Stimulated activated CD8-positive, alpha-beta memory T cell treated with anti-CD3 and anti-CD28 coated beads, Interleukin-7, amount 100 ng/mL, for 1 hour (primary cell): ENCODE measurements at places on chromosomes 3 and 15.
A peak's percentile ranks its signal among the peaks of the same experiment; 100 is the strongest.

- DNase-seq, result no peak
These were observed 50.8 kb upstream of the XRN1 start for GRCh38 chr3:142498397-142499180.

DNA sequence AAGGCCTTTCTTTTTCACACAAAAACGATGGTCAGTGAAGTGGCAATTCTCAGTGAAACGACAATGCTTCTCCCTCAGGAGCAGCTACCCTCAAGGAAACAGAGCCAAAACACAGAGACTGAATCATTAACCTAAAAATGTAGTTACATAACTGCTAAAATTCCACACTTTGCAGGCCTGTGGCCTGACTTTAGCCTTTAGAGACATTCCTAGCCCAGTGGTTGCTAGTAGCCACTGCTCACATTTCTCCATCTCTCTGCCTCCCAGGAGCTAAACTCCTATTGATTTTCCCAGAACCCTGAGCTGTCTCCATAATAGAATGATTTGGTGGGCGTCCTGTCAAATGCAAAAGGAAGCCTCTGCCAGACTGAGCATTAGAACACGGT lies 630.1 kb upstream of the KCNMB2 start:
- DNase-seq, result no peak

DNA sequence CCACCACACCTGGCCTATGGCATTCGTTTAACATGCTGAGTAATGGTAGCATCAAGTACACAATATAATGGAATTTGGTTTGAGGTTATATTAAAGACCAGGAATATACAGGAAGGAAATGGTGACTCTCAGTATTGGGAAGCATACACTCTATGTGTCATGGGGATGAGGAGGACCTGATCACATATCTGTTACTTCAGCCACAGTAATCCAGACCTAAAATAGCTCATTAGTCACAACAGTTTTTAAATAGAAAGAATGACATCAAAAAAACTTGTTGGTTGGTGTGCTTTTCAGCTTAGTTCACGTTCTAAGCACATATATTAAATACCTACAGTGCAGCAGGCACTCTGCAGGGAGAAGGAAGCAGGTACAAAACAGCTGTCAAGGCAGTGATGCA lies 52.5 kb upstream of the ATP2C1 start:
- DNase-seq, result no peak

- DNase-seq, result no peak
These were observed 50.4 kb downstream of the IL12A start for GRCh38 chr3:160038862-160039562.

GRCh38 chr3:188417271-188417696 lies 263.3 kb downstream of the LPP start:
- DNase-seq, result no peak

GRCh38 chr15:62887113-62887570 lies 155.4 kb upstream of the TPM1 start:
- DNase-seq, result no peak

DNA sequence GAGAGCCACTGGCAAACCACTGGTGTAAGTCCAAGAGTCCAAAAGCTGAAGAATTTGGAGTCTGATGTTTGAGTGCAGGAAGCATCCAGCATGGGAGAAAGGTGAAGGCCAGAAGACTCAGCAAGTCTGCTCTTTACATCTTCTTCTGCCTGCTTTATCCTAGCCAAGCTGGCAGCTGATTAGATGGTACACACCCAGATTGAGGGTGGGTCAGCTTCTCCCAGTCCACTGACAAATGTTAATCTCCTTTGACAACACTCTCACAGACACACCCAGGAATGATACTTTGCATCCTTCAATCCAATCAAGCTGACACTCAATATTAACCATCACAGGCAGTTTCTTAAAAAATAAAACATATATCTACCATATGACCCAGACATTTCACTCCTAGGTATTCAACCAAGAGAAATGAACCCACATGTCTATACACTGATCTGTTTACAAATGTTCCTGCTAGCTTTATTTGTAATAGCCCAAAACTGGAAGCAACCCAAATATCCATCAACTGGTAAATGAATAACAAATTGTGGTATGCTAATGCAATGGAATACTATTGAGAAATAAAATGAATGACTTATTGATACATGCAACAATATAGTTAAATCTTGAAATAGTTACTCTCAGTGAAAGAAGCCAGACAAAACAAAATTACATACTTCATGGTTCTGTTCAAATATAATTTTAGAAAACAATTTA lies 373.8 kb downstream of the ZNF385D start:
- no peak for DNase-seq

DNA sequence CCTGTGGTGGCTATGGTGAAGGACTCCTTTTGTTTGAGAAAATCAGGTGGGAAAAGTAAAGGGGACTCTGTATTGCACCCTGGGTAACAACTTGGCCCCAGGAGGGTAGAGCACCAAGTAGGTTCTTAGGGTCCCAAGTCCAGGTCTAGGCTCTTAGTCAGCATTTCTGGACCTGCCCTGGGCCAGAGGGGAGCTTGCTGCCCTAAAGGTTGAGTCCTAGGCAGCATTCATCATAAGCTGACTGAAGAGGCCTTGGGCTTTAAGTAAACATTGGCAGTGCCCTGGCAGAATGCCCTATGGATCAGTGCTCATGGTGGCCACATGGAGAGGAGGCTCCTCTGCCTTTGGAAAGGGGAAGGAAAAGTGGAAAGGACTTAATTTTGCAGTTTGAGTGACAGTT lies 268.5 kb upstream of the CTNNB1 start:
- no peak for DNase-seq

- no peak for DNase-seq
These were observed 88.6 kb downstream of the SEC22A start for GRCh38 chr3:123290107-123290930.

DNA sequence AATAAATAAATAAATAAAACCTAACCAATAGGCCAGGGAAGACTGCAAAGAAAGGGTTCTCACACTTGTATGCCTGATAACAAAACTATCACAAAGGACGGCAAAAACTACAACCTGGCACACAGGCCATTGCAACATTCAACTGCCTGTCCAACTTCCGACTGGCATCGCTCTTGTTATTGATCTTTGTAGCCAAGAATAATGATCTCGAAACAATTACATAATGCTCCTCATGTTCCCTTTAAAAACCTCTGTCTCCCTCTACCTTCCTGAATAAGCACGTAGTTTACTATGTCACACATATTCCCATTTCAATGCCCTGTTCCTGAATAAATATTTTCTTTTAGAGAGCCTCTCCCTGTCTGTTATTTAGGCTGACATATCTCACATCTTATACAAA lies 74.3 kb downstream of the B3GNT5 start:
- no peak for DNase-seq

GRCh38 chr3:80157546-80157945 lies 389.7 kb upstream of the ROBO1 start:
- no peak for DNase-seq

DNA sequence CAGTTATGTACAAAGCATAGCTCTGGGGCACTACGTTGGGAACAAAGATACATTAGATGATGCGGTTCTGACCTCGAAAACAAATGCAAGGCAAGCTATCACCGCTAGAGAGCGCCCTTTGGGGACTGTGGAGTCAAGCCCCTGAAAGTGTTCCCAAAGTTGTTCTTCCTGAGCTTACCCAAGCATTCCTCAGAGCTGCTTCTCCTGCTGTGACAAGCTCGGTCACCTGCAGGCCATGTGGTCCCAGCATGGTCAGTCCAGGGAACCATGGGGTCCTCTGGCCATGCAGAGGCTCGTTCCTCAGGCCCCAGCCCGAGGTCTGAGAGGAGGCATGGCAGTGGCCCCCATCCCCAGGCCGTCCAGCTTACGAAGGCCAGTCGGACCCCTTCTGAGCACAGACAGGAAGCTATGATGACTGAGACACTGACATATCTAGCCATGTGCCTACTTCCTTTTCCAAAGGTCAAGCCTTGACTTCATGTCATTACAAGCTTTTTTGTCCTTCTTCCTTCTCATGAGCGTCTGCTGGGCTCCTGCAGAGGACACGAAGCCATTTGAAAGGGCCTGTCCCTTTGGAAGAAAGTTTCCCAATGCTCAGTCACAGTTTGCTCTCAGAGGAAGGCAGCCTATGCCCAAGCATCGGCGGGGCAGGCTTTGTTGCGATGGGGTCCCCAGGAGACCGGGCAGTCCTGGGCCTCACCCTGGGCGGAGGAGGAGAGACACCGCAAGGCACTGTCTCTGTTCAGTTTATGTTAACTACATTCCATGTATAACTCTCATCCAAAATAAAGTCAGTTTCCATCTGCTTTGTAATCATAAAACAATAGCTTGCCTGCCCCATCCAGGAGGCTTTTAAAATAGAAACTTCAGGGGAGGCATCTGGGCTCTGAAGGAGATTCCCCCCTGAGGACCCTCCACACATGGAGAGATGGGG lies 79.3 kb downstream of the ATP10A start:
- DNase-seq, result peak; percentile 19

GRCh38 chr15:97984157-97984556 lies 23.7 kb downstream of the ARRDC4 start:
- DNase-seq, result no peak

DNA sequence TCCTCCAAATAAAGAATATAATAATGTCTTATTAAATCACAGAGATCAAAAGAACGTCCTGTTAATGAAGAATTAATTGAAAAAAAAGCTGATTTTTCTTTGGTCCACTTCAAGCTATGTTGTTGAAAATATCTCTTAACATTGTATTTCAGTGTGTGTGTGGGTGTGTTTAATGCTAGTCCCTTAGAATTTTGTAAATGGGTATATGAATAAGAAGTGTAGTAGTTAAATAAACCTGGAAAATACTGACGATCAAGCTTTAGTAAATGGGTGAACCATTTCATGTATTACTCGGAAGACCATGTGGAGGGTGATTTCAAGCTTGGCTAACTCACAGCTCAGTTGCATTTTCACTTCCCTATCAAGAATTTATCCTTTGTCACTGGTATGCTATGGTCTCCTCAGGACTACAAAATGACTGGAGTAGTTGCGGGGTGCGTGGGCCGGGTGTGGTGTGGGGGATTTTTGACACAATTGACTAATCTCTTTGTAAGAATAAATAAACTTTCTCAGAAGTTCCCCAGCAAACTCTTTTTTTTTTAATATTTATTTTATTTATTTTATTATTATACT lies 586.4 kb downstream of the GRM7 start:
- no peak for DNase-seq

DNA sequence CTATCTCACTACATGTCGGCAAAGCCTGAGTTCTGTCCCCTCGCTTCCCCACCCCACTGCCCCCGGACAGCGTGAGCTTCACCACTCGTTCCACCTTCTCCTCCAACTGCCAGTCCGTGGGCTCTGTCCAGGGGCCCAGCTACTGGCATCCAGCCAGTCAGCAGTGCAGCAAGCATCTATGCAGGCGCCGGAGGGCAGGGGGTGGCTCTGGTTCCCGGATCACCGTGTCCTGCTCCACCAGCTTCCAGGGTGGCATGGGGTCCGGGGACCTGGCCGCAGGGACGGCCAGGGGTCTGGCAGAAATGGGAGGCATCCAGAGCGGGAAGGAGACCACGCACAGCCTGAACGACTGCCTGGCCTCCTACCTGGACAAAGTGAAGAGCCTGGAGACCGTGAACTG lies 20.4 kb downstream of the CMTM8 start:
- DNase-seq, result no peak

- no peak for DNase-seq
These were observed 78.7 kb downstream of the USP13 start for GRCh38 chr3:179731544-179731943.

- DNase-seq, result no peak
These were observed 16.7 kb downstream of the GRAMD2A start for GRCh38 chr15:72180761-72181324.
